Endothelial cell of umbilical vein (primary cell): ENCODE measurements at places on chromosomes 4 and X. TPM values are rescaled to one million over a fixed set of nuclear protein-coding genes. Genes with fewer than 3 reads are reported as not detected.

DNA sequence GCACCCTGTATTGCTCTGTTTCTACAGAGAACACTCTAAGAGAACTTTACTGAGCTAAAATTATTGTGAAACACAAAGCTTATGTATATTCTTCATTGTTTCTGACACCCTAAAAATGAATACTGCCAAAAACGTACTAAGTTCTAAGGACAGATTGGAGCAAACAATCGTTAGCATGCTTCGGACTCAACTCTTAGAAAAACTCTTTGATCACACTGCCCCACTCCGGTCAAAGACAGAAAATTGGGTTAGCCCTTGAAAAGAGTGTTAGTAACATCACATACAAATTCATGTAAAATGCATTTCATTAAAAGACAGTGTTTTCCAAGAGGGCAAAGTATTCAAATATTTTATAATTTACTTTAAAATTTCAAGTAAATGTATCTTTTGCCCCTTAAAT lies 177.4 kb downstream of the DCHS2 start:
- no peak for DNase-seq
- no peaks in the 10 kb centered on the region for H3K27me3 ChIP-seq
- H3K4me1 ChIP-seq, result no peaks in the 10 kb centered on the region
- H3K4me3 ChIP-seq, result no peak overlapping the region
- H3K27ac ChIP-seq, result no peak overlapping the region

DNA sequence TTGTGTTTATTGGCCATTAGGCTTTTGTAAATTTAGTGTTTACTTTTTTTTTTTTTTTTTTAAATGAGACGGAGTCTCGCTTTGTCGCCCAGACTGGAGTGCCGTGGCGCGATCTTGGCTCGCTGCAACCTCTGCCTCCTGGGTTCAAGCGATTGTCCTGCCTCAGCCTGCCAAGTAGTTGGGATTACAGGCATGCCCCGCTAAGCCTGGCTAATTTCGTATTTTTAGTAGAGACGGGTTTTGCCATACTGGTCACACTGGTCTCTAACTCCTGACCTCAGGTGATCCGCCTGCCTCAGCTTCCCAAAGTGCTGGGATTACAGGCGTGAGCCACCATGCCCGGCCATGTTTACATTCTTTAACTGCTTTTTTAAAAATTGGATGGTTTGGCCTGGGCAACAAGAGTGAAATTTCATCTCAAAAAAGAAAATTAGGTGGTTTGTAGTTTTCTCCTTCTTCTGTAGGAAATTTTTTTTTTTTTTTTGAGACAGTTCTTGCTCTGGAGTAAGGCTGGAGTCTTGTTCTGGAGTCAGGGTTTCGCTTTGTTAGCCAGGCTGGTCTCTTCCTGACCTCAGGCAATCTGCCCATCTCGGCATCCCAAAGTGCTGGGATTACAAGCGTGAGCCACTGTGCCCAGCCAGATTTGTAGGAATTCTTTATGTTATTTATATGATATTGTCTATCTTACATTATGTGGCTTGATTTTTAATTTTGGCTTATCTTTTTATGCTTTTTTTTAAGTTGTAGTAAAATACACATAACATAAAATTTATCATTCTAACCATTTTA lies 15.1 kb downstream of the UBE2K start:
- no peak overlapping the region for H3K4me3 ChIP-seq
- H3K36me3 ChIP-seq, result no peaks in the 10 kb centered on the region
- H3K27me3 ChIP-seq, result no peaks in the 10 kb centered on the region
- no peaks in the 10 kb centered on the region for H3K4me1 ChIP-seq
- no peak overlapping the region for H3K27ac ChIP-seq

DNA sequence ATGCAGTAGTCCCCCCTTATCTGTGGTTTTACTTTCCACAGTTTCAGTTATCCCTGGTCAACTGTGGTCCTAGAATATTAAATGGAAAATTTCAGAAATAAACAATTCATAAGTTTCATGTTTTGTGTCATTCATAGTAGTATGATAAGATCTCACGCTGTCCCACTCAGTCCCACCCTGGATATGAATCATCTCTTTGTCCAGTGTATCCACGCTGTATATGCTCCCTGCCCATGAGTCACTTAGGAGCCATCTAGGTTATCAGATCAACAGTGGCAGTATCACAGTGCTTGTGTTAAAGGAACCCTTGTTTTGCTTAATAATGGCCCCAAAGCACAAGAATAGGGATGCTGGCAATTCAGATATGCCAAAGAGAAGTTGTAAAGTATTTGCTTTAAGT lies 16.2 kb upstream of the SYTL4 start:
- peaks cover 36% of the 10 kb centered on the region for H3K4me1 ChIP-seq
- peak overlapping the region; percentile 78 for H3K27ac ChIP-seq
- H3K36me3 ChIP-seq, result no peaks in the 10 kb centered on the region
- H3K4me3 ChIP-seq, result no peak overlapping the region
- peak; percentile 72 for DNase-seq
- no peaks in the 10 kb centered on the region for H3K27me3 ChIP-seq

DNA sequence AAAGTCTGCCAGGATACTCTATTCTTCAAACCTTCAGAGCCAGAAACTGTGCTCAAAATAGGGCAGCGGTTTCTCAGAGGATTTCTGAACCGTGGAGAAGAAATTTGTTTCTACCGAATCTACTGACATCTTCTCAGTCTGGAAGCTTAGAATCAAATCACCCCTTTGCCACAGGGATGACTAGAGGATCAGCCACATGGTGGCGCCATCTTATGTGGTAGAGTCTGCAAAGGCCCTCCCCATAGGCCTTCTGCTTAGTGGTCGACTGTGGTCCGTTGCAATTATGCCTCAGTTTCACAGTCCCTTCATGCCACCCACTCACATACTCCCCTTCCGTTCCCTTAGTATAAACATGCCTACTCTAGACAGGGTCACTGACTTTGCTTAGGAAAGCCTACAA lies 680.7 kb upstream of the SPANXN1 start:
- no peak overlapping the region for H3K4me3 ChIP-seq
- DNase-seq, result no peak
- no peaks in the 10 kb centered on the region for H3K27me3 ChIP-seq
- H3K27ac ChIP-seq, result no peak overlapping the region
- H3K36me3 ChIP-seq, result no peaks in the 10 kb centered on the region
- no peaks in the 10 kb centered on the region for H3K4me1 ChIP-seq

GRCh38 chr4:76984788-76985211 lies 35.2 kb downstream of the SEPTIN11 start:
- H3K27me3 ChIP-seq, result no peaks in the 10 kb centered on the region
- DNase-seq, result peak; percentile 77
- peak overlapping the region; percentile 65 for H3K27ac ChIP-seq
- H3K36me3 ChIP-seq, result no peaks in the 10 kb centered on the region

- H3K4me3 ChIP-seq, result no peak overlapping the region
- H3K36me3 ChIP-seq, result no peaks in the 10 kb centered on the region
- H3K27ac ChIP-seq, result no peak overlapping the region
- DNase-seq, result no peak
- H3K27me3 ChIP-seq, result no peaks in the 10 kb centered on the region
- H3K4me1 ChIP-seq, result no peaks in the 10 kb centered on the region
Measured at GRCh38 chr4:69467797-69468196, 27.9 kb downstream of the UGT2B4 start.

DNA sequence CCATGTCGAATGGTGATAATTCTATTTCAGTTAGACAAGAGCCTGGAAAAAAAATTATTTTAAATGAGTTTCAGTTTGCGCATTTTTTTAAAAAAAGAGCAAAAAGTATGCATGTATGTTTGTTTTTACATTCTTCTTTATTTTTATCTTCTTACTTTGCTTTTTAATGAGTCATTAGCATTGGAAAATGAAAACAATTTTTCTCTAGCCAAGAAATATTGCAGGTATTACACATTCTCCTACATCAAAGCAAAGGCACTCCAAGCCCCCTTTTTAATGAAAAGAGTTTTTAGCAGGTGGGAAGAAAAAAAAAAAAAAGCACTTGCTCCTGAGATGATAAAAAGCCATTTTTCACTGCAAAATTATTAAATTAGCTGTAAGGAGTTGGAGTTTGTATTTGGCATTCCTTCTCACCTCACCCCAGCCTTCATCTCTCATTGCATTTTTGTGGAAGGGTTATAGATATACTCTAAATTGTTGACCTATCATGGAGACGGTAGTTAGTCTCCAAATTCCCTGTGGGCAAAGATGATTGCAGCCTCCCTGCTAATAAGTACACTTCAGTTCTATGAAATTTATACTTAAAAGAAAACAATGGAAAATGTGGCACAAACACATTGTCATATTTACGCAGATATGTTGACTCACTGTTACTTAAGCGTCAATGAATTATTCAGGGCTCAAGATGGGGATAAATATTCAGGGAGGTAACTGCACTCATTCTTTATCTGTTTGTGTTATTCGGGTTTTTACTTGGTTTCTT lies 43.8 kb downstream of the PALLD start:
- H3K36me3 ChIP-seq, result no peaks in the 10 kb centered on the region
- no peaks in the 10 kb centered on the region for H3K27me3 ChIP-seq
- DNase-seq, result no peak
- peaks cover 6% of the 10 kb centered on the region for H3K4me1 ChIP-seq

- H3K36me3 ChIP-seq, result no peaks in the 10 kb centered on the region
- H3K4me3 ChIP-seq, result no peak overlapping the region
- no peaks in the 10 kb centered on the region for H3K27me3 ChIP-seq
- DNase-seq, result no peak
- peaks cover 12% of the 10 kb centered on the region for H3K4me1 ChIP-seq
Measured at GRCh38 chr4:5164221-5164912, 113.1 kb downstream of the STK32B start.

DNA sequence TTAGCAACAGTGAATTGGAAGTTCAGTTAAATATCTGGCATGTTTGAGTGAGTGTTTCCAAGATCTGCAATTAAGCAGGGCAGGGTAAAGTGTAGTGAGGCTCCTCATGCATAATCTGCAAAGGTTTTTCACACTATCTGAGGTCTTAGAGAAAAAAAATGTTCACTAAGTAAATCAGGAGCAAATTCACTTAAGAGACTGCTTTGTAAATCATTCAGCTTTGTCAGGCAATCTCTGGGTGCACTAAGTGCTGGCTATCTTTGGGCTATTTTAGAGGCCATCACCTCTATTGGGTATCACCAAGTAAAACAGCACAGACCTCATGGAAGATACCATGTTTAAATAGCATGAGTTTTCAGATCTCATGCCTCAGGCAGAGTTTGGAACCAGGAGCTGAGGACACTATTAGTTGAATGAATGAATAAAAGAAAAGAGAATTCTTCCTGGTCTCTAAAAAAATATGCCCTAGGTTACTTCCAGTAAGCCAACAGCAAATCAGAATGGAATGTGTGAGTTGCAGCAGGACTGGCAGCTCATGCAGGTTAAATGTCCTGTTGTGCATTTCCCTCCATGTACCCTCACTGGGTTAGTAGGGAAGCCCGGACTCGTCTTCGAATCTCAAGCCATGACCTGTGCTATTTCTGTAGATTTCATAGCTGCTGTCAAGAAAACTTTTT lies 195.3 kb downstream of the KCNIP4 start:
- no peaks in the 10 kb centered on the region for H3K4me1 ChIP-seq
- peaks cover 6% of the 10 kb centered on the region for H3K27me3 ChIP-seq
- no peak overlapping the region for H3K27ac ChIP-seq
- no peak overlapping the region for H3K4me3 ChIP-seq
- no peak for DNase-seq

GRCh38 chrX:10450959-10451355 lies 169.4 kb downstream of the MID1 start:
- H3K4me1 ChIP-seq, result peaks cover 11% of the 10 kb centered on the region
- no peak overlapping the region for H3K4me3 ChIP-seq
- no peaks in the 10 kb centered on the region for H3K27me3 ChIP-seq
- H3K36me3 ChIP-seq, result peaks cover 2% of the 10 kb centered on the region
- H3K27ac ChIP-seq, result peak overlapping the region; percentile 17

- peaks cover 2% of the 10 kb centered on the region for H3K4me1 ChIP-seq
- H3K27me3 ChIP-seq, result no peaks in the 10 kb centered on the region
- peak overlapping the region; percentile 53 for H3K4me3 ChIP-seq
Measured at GRCh38 chr4:127783955-127784770, 2.0 kb downstream of the HSPA4L start.

- no peaks in the 10 kb centered on the region for H3K36me3 ChIP-seq
- no peaks in the 10 kb centered on the region for H3K4me1 ChIP-seq
- no peak overlapping the region for H3K27ac ChIP-seq
Measured at GRCh38 chr4:97238956-97239666, 904.2 kb downstream of the STPG2 start.

GRCh38 chr4:135249024-135249423 lies 1047.4 kb upstream of the PABPC4L start:
- H3K27me3 ChIP-seq, result no peaks in the 10 kb centered on the region
- no peak for DNase-seq
- no peaks in the 10 kb centered on the region for H3K36me3 ChIP-seq
- H3K4me3 ChIP-seq, result no peak overlapping the region
- H3K27ac ChIP-seq, result no peak overlapping the region

DNA sequence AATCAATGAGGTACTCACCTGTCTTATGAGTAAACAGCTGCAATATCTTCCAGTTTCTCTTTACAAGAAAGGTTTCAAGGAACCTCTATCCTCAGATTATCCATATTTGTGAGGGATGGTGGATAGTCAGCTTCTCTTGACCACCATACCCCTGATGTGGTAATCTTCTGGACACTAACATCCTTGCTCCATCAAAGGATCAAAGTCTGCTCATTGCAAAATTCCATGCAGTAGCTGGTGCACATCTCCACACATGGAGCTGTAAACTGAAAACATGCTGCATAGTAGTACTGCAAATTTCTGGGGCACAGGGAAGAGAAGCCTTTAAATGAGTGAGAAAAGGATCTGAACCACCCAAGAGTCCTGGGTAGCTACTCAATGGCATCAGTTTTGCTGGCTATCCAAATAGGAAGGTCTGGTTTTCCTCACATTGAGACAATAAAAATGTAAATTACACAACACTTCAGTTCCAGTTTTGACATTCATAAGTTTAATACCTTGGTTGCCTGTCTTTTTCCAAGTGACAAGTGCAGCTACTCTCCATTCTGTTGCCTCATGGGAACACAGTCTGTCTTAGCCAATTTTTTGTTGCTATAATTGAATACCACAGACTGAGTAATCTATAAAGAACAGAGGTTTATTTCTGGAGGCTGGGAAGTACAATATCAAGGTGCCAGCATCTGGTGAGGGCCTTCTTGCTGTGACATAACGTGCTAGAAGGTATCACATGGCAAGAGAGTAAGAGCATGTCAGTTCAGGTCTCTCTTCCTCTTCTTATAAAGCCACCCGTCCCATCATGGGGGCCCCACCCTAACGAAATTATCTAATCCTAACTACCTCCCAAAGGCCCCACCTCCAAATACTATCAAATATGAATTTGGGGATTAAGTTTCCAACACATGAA lies 34.4 kb upstream of the ARHGEF6 start:
- DNase-seq, result no peak
- no peaks in the 10 kb centered on the region for H3K27me3 ChIP-seq
- H3K27ac ChIP-seq, result no peak overlapping the region
- no peaks in the 10 kb centered on the region for H3K4me1 ChIP-seq
- H3K36me3 ChIP-seq, result no peaks in the 10 kb centered on the region

PABPC1L2A gene
- not detected in 2 replicates for polyA plus RNA-seq

CENPVL2 gene
- polyA plus RNA-seq, result not detected in 2 replicates

RAB41 gene
- not detected in 2 replicates for polyA plus RNA-seq

LIMCH1 gene
- polyA plus RNA-seq, result 10.0 and 14.3 TPM in 2 replicates

CCDC120 gene
- 2.8 and 3.1 TPM in 2 replicates for polyA plus RNA-seq

SPIN2A gene
- 0.22 and 0.25 TPM in 2 replicates for polyA plus RNA-seq

ZFYVE28 gene
- 5.8 and 7.2 TPM in 2 replicates for polyA plus RNA-seq
